Urothelium cell line (cell line): ENCODE measurements at places on chromosomes 2 and 18.

DNA sequence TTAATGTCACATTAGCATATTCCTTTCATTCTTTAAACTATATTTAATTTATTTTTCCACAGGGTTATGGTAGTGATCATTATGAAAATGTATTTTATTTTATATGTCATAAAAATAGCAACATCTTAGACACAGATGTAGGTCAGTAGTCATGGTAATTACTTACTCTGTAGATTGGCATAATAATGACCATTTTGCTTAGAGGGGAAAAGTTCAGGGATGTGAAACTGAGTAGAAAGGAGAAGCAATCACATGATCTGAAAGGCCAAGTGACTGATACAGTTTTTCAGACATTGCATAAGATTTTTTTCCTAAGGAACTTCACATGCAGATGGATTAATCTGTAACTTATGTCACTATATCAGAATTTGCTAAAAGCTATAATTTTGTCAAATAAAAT, 286.9 kb downstream of the CTNNA2 start:
- no peak for DNase-seq

- peak; percentile 27 for DNase-seq
Observed at GRCh38 chr2:53786352-53786704, 425 bp downstream of the ASB3 start.

DNA sequence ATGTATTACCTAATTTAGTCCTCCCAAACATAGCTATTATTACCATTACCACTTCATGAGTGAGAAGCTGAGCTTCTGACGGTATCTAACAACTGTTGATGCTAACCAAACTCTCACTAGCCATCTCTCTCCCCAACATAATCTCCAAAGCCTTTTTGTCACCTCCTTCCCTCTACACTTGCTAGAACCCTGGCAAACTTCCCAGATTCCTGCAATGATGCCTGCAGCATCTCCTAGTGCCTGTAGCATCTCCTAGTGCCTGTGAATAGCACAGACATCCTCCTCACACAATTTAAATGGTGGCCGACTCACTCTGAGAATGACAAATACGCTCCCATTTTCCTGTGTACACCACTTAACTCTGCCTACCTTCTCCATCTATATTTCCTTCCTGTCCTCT, 126.7 kb downstream of the STK39 start:
- no peak for DNase-seq

GRCh38 chr2:85774126-85774978, 20.6 kb downstream of the ATOH8 start:
- DNase-seq, result no peak

DNA sequence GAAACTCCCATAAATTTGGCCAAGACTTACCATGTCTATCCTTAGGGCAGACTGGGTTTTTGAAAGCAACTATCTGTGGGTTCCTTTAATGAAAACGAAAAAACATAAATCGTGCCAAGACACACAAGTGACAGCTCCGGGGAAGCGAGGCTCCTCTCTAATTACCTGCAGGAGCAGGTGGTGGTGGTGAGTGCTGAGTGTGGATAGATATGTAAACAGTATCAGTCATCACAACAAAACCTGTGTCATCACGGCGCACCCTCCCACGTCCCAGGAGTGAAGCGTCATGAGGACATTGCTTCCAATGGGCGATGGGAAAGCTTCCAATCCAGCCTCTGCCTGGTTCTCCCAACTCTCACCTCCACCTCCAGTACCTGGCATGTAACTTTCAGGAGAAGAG, 31.3 kb downstream of the ACKR3 start:
- no peak for DNase-seq

GRCh38 chr2:149400997-149401396, 70.6 kb downstream of the LYPD6 start:
- DNase-seq, result no peak

GRCh38 chr2:138334323-138334722, 167.2 kb upstream of the SPOPL start:
- no peak for DNase-seq

DNA sequence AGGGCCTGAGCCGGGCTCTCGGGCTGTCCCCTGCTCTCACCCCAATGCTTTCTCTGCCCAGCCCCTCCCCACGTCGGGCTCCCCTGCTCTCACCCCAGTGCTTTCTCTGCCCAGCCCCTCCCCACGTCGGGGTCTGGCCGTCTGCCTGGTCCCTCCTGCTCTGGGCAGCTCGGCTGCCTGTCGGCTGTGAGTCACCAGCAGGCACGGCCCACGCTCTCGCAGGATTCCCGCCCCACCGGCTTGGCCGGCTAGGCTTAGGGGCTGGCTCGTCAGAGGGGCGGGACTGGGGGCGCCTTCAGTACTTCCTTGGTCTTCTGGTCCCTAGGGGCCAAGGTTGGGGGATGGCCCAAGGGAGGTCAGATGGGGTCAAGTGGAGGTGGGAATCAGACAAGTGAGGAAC, 3.3 kb downstream of the BOK start:
- DNase-seq, result peak; percentile 78

DNA sequence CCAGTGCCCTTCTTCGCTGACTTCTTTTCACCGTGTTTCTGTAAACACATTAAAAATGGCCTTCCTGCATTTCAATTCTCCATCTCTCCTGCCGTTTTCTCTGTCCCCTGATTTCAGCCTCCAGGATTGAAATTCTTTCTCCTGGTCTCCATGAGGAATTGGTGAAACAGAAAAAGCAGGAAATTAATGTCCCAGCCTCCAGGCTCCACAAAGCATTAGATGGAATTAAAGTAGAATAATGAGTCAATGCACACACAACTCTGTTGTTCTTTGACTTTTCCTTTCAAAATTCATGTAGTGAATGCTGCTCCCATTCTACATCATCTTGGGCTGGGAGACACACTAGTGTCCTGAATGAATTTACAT, 209.5 kb downstream of the KLHL29 start:
- no peak for DNase-seq

DNA sequence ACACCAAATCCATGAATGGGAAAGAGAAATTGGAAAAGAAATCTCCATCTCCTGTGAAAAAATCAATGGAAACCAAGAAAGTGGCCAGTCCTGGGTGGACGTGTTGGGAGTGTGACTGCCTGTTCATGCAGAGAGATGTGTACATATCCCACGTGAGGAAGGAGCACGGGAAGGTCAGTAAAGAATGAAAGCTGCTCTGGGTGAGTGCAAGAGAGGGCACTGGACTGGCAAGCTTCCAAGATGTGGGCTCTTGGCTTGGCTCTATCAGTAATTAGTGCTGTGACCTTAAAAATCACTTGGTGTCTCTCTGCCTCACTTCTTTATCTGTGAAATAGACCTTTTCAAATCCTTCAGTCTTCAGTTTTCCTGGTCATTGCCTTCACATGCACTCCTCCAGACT, 89.0 kb downstream of the ZNF532 start:
- DNase-seq, result no peak

GRCh38 chr18:13558790-13559189, 167.6 kb downstream of the FAM210A start:
- DNase-seq, result no peak
